HCEC 1CT (cell line): ENCODE measurements at places on chromosomes 1 and 21.

DNA sequence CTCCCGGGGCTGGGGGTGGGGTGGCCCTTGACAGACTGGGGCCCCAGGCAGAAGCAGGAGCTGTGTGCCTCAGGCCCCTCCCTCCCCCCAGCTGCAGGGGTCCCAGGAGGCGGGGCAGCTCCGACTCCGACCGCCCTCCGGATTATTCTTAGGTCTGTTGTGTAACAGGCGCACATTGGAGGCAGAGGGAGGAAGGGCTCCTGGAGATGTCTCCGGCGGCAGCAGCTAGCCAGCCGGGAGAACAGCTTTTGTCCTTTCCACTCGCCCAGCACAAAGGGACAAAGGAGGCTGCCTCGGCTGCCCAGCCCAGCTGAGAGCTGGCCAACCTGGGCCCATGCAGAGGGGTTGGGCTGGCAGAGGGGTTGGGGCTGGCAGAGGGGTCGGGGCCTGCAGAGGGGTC lies 29.7 kb upstream of the PLCH2 start:
- no peak for DNase-seq

DNA sequence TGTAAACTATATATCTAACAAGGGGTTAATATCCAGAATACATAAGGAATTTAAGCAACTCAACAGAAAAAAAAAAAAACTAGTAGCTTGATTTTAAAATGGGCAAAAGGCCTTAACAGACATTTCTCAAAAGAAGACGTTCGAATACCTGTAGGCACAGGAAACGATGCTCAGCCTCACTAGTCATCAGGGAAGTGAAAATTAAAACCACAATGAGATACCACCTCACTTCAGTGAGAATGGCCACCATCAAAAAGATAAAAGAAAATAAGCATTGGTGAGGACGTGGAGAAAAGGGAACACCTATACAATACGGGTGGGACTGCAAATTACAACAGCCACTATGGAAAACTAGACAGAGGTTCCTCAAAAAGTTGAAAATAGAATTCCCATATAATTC lies 37.3 kb downstream of the NPHP4 start:
- DNase-seq, result no peak

- DNase-seq, result peak; percentile 76
Observed at GRCh38 chr1:72412286-72412685, 129.9 kb upstream of the NEGR1 start.

DNA sequence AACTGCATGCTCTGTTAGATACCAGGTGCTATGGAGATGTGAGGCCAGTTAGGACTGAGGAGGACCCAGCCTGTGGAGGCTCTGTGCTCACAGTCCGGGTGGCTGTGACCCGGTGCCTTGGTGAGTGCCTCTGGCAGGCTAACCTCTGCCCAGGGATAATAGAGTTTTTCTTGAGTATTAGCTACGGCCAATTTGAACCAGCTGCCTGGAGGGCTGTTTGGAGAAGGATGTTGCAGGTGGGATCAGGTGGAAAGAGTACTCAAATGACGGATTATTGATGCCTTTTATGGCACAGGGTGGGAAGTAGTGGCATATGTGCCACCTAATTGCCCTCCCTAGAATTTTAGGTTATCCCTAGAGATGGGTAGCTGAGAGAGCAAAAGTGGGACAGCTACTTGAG lies 182.7 kb downstream of the GRIK3 start:
- DNase-seq, result no peak

DNA sequence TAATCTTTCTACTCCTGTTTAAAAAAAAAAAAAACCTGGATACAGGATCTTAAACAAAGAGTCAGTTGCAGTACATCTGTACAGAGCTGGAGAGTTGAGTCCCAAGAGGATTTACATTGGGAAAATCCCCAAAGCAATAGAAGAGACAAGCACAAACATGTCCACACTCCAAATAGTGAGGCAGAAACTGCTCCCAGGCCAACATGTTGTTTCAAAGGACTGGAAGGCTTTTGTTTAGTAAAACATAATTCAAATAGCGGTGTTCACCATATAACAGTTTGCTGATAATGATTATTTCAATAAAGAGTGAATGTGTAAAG lies 425.4 kb downstream of the ADGRL2 start:
- no peak for DNase-seq

- no peak for DNase-seq
Observed at GRCh38 chr1:155174324-155175280, 953 bp downstream of the TRIM46 start.

- DNase-seq, result no peak
Observed at GRCh38 chr1:71666609-71667008, 585.8 kb upstream of the ZRANB2 start.

DNA sequence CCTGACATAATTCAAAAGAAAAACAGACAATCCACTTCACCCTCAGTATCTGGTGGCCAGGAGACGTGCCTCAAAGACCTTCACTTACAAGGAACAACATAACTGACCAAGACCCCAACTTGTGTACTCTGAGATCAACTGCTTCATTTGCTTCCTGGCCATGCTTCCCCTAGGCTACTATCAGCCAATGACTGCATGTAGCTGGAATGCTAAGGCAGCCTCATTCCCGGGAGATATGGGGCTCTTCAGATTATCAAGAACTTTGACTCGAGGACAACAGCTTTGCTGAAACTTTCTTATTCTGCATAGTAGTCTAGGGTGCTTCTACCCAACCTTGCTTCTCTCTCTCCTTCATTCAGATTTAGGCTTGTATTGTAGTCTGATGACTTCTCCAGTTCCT lies 11.7 kb upstream of the UCK2 start:
- DNase-seq, result peak; percentile 4

GRCh38 chr1:176559878-176560277 lies 96.9 kb downstream of the PAPPA2 start:
- peak; percentile 51 for DNase-seq
